CMK (cell line): ENCODE measurements at places on chromosomes 1 and 21.

DNA sequence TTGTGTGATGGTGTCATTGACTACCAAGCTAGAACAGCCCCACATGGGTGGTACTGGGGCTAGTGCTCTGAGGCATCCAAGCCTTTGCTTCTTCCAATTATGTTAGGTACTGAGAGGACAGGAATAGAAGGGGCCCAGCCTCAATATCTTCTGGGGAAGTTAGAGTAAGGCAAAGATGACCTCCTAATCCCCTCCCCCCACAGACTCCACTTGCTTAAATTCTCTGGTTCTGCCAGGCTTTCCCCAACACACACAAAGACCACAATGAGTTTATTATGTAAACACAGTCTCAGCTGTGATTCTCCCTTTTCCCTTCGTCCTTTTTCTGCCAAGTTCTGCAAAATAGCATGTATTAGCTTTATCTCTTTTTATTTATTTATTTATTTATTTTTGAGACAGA lies 3.1 kb upstream of the TACSTD2 start:
- no peak for DNase-seq

GRCh38 chr1:206544562-206545257 lies 37.4 kb downstream of the RASSF5 start:
- peak; percentile 57 for DNase-seq

GRCh38 chr1:94697839-94698238 lies 122.3 kb upstream of the SLC44A3 start:
- no peak for DNase-seq

- no peak for DNase-seq
These were observed 98.2 kb upstream of the USH2A start for GRCh38 chr1:216521477-216521876.

DNA sequence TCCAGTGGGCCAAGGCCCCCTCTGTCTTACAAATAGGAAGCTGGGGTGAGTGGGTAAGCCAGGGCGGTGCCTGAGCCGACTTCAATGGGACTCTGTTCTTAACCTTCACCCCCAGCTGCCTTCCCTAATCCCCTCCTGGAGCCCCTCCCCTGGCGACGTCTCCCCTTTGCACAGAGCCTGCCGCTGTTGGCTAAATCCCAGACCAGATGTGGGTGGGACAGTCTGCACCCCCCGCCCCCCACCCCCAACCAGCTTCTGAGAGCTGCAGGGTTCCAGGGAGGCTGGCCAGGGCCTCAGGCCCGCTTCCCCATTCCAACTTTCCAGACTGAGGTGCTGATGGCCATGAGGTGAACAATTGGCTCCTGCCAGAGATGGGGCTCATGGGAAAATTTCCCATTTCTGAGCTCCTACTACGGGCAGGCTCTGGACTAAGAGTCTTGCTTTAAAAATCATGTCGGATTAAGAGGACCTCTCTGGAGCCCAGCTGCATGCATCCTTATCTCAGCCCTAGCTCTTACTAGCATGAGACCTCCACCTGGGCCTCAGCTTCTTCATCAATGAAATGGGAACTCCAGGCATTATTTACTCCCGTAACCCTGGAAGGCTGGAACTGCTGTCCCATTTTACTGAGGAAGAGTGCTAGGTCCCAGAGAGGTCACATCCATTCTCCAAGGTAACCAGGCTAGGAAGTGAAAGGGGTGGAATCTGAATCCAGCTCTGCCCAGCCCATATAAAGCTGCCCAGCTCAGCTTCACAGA lies 6.4 kb downstream of the COL8A2 start:
- no peak for DNase-seq

DNA sequence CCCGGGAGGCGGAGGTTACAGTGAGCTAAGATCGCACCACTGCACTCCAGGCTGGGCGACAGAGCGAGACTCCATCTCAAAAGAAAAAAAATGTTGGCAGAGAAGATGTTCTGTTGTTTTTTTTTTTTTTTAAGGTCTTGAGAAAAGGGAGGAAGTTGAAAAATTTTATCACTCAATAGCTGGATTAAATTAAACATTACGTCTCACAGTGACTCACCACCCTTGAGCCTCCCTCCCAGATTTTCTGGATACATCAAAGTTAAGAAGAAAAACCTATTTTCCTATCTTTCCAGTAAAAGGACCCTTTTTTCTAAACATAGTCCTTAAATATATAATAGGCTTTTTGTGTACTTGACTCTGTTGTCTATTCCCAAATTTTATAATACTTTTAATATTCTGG lies 35.5 kb downstream of the IFNAR1 start:
- DNase-seq: no peak

GRCh38 chr1:8818325-8818775 lies 910 bp upstream of the RERE start:
- no peak for DNase-seq

DNA sequence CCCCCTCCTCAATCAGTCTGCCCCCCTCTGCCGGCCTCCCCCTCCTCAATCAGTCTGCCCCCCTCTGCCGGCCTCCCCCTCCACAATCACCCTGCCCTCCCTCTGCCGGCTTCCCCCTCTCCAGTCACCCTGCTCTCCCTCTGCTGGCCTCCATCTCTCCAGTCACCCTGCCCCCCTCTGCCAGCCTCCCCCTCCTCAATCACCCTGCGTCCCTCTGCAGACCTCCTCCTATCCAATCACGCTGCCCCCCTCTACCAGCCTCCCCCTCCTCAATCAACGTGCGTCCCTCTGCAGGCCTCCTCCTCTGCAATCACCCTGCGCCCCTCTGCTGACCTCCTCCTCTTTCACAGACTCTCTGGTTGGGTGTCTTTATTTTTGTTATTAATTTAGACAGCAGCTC lies 11.5 kb upstream of the C1orf198 start:
- DNase-seq: no peak

- no peak for DNase-seq
These were observed 176.3 kb upstream of the EDN2 start for GRCh38 chr1:41660570-41661427.

- DNase-seq: no peak
These were observed 16.3 kb upstream of the IFNLR1 start for GRCh38 chr1:24203404-24203803.

DNA sequence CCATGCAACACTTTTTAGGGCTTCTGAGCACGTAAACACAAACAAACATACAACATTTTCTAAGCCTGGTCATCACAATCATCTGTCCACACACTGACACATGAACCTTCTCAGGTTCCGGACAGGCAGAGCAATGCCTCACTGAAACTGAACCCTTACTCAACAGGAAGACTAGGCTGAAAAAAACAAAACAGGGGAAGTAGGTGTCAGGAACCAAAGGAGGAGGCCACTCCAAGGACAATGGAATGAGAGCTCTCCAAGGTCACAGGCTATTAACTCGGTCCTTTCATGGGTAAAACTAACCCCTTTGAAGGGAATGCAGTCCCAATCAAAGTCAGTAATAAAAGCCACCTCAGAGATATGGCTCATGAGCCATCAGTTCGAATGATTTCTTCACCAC lies 76.6 kb downstream of the FAM78B start:
- DNase-seq: no peak

GRCh38 chr21:25406887-25407579 lies 200.2 kb downstream of the MRPL39 start:
- no peak for DNase-seq

GRCh38 chr1:107153014-107153413 lies 12.2 kb downstream of the NTNG1 start:
- DNase-seq: no peak

- DNase-seq: no peak
These were observed 2.0 kb downstream of the LORICRIN start for GRCh38 chr1:153261281-153262069.

DNA sequence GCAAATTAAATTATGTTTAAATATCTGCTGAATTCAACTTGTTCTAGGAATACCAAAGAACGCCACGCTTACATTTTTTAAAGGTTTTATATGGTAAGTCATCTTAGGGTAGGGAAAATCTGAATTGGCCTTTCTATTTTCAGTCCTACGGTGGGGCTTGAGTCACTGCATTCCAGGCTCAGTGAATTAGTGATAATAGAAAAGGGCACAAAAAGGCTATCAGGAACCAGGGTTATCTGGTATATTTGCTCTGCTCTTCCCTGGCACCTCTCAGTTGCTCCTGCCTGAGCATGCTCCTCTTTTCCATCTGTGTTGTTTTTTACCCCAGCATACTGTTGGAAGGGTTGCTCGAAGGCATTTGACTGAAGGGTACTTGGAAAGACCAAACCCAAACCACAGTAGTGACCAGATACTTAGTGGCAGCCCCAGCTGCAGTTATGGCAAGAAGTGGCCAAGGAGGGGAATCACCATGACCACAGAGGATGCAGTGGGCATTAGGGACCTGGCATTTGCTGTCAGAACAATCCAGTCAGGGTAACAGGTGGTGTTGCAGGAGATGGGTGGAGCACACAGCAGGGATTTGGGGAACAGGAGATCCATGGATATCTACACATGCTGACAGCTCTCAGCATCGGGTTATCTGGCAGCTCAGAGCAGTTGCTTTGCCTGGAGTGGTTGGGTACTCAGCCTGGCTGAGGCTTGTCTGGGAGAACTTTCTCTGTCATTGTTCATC lies 2.3 kb downstream of the OVAAL start:
- DNase-seq: no peak

DNA sequence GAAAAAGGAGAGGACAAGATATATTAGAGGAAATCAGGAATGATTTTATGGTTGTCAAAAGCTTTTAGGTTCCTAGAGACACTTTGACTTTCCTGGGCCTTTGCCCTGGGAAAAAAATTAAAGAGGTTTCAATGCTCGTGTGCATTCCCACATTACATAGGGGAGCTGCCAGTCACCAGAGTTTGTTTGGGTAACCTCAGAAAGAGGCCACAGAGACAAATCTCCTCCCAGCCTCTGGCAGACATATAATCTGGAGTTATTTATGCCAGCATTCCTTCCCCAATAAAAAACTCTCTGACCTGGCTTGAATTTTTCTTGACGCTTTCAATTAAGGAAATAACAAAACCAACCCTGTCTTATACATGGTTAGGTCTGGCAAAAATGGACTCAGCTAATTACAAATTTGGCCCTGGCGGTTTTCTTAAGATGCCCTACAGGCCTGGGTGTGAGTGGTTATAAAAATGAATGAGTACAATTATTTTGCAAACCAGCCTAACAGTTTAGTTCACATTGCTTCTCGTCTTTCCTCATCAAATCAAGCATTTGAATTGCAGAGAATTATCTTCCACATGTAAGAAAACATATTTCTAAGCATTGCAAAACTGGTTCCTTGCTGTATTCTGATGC lies 63.7 kb downstream of the WLS start:
- DNase-seq: no peak

DNA sequence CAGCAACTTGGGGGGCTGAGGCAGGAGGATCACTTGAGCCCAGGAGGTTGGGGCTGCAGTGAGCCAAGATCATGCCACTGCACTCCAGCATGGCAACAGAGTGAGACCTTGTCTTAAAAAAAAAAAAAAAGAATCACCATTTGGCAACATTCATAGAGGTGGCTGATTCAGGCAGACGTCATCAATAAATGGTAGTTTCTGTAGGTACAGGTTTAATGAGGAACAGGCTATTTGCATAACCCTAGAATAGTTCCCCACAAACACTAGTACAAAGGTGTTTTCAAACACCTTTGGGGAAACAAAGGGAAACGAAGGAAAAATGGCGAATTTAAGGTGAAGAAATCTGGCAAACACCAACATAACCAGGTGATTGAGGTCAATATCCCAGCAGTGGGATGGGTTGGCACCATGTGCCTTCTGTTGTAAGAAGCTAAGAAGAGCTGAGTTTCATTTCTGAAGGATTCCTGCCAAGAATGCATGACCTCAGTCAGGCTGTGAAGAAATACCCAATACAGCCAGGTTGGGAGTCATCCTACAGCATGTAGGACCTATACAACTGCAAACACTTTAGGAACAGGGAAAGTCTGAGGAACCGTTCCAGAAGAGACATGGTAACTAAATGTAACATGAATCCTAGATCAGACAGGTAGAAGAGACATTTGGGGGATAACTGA lies 5.6 kb downstream of the LPAR3 start:
- no peak for DNase-seq

DNA sequence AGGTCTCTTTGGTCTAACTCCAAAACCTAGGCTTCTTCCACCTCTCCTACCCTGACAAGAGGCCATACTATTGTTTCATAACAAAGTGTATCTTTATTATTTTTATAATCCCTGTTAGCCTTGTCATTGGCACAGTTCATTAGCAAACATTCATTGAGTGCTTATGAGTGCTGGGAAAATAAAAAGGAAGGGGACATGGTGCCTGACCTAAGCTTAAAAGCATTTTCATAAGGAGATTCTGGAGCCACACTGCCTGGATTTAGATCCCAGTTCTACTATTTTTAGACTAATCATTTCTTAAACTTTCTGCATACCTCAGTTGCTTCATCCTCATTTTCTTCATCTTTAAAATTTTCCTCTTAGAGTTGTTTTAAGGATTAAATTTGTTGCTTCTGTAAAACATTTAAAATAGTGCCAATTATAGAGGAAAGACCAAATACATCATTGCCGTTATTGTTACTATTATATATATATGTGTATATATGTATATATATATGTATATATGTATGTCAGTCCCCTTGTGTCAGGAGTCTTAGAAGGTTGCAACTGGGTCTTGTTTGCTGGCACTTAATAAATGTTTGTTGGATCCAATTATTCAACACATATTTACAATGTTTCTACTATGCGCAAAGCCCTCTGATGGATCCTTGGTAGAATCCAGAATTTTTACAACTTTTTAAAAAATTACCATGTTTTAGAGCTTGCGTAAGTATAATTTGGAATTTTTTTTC lies 250.9 kb upstream of the SGIP1 start:
- DNase-seq: no peak

- DNase-seq: no peak
These were observed 29.6 kb downstream of the ACOT11 start for GRCh38 chr1:54577612-54578011.

DNA sequence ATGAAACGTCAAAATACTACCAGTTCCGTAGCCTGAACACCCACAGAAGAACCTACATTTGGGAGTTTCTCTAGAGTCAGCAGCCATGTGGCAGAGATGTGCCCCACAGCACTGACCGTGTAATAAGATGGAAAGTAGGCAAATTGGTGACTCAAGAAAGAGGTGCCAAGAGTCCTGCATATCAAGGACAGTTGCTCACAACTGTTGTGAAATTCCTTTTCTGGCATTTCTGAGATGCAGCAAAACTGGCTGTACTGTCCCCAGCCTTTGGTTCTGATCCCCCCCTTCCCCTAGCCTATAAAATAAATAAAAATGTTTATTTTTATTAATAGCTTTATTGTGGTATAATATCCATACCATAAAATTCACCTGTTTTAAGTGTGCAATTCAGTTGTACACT lies 324.0 kb downstream of the PCP4 start:
- DNase-seq: no peak

GRCh38 chr21:45064618-45065399 lies 9.6 kb upstream of the ADARB1 start:
- DNase-seq: no peak

DNA sequence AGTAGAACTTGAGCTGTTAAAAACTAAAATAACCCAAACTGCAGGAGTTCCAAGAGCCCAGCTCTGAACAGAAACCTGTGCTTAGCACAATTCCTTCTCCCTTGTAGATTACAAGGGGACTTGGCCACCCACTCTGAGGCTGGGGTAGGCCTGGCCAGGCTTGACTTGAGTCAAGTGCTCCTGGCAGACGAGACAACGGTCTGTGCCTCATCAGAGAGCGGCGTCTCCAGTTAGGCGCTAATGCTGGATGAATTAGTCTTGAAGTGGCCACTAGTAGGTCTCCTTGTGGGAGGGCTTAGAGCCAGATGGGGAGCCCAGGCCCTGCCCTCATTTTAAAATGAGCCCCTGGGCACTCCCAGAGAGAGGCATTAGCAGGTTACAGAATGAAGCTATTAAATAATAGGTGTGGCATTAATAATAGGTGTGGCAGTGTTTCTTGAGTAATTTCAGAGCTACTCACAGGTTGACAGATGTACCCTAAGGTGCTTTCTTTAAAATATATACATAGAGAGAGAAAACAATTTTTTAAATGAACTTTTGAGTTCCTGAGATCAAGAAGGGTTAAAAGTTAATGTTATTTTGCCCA lies 1.1 kb downstream of the EEIG2 start:
- peak; percentile 61 for DNase-seq
